ENCODE measurements at places on chromosomes 3 and 15. TPM values are rescaled to one million over a fixed set of nuclear protein-coding genes. Genes with fewer than 3 reads are reported as not detected.

Gene ALPK3
- total RNA-seq = 23.0 TPM

Gene SLC22A14
- not detected for total RNA-seq

DNA sequence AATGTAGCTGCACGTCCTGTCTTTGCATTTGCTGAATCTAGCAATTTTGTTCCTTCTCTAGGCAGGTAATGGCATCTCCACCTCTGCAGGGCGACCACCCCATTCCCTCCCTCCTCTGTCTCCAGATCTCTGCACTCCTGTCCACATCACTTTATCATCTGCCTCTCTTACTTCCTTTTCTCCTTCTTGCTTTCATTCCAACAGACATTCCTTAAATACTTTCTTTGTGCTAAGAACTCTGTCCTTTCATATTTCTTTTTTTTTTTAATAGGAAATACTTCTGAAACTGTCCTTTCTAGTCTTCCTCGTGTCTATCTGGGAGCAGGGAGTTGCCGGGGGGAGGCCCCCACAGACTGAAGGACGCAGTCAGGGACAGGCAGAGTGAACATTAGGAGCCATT is 7.2 kb downstream of the ITIH3 start:
- no peak overlapping the region for H3K27ac ChIP-seq
- no peak for DNase-seq
- no peaks in the 10 kb centered on the region for H3K36me3 ChIP-seq
- H3K4me1 ChIP-seq = no peaks in the 10 kb centered on the region

GRCh38 chr3:43692085-43692855 is 1.5 kb downstream of the ABHD5 start:
- H3K36me3 ChIP-seq = peaks cover 3% of the 10 kb centered on the region
- peak overlapping the region; percentile 79 for H3K4me3 ChIP-seq
- no peak overlapping the region for H3K27ac ChIP-seq
- DNase-seq = no peak
- H3K27me3 ChIP-seq = peaks cover 5% of the 10 kb centered on the region

DNA sequence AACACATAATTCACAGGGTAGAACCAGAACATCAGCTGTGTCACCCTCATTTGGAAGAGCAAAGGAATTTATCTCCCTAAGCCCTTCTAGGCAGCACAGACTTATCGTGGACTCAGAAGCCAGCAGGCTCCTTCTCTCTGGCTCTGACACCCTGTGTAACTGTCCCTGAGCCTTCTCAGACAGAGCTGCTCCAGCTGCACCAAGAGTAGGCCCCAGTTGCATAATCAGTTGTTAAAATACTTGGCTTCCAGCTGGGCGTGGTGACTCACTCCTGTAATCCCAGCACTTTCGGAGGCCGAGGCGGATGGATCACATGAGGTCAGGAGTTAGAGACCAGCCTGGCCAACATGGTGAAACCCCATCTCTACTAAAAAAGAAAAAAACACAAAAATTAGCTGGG is 49.4 kb upstream of the ACVR2B start:
- peaks cover 4% of the 10 kb centered on the region for H3K27me3 ChIP-seq
- H3K4me3 ChIP-seq = no peak overlapping the region
- H3K36me3 ChIP-seq = peaks cover 59% of the 10 kb centered on the region
